Peyer's patch (tissue), 4 donors: ENCODE measurements at places on chromosomes 6 and 20.

DNA sequence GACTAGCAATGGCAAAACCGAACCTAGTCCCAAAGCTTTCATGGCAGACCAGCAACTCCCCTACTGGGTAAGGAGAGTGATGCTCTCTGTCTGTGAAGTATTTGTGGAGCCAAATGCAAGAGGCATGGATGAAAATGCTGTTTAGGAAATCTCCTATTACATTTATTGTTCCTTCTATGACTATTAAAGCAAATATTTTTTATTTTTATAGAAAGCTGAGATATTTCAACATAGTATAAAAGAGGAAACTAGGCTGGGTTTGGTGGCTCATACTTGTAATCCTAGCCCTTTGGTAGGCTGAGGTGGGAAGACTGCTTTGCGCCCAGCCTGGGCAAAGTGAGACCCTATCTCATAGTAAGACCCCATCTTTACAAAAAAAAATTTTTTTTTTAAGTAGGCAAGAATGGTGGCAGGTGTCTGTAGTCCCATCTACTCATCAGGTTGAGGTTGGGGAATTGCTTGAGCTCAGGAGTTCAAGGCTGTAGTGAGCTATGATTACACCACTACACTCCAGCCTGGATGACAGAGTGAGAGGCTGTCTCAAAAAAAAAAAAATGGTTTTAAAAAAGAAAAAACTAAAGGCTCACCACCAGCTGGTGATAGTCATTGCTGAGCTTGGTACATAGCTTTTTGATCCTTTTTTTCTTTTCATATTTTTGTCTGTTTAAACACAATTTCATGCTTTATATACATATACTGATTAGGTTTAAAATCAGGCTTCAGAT lies 11.3 kb downstream of the KDM1B start:
- DNase-seq: no peak

- DNase-seq: no peak
Measured at GRCh38 chr20:10239954-10240353, 21.3 kb downstream of the SNAP25 start.

DNA sequence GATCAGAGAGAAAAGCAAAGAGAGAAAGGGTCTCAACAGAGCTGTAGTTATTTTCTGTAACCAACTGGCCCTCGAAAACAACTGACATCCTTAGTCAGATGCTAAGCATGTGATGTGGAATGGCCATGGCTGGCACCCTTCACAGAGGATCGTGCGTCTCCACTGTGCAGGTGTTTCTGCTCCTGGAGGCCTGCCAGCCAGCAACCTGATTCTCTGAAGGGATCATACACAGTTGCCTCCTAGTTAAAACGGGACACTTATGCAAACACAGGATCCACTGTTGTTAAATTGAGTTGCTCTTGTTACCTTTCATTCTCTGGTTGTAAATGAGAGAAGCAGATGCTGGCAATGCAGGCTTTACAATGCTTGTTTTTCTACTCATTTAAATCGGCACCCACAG lies 148.5 kb downstream of the HDGFL1 start:
- no peak for DNase-seq

DNA sequence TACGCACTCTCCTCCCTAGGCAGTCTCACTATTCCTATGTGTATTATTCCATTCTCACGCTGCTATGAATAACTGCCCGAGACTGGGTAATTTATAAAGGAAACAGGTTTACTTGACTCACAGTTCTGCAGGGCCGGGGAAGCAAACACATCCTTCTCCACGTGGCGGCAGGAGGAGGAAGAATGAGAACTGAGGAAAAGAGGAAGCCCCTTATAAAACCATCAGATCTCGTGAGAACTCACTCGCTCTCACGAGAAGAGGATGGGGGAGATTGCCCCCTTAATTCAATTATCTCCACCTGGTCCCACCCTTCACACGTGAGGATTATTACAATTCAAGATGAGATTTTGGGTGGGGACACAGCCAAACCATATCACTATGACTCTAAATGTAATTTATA lies 61.9 kb downstream of the ECT2L start:
- DNase-seq: no peak
